Stimulated activated CD4-positive, alpha-beta T cell treated with anti-CD3 and anti-CD28 coated beads, Interleukin-2, amount 100 ng/mL, for 48 hours (primary cell): ENCODE measurements at places on chromosomes 1 and 21.
A peak's percentile ranks its signal among the peaks of the same experiment; 100 is the strongest.

GRCh38 chr21:15282665-15283064, 217.9 kb upstream of the NRIP1 start:
- DNase-seq, result no peak

- no peak for DNase-seq
Observed at GRCh38 chr1:1054971-1055370, 19.1 kb downstream of the RNF223 start.

GRCh38 chr1:227127891-227128290, 187.8 kb downstream of the COQ8A start:
- no peak for DNase-seq

GRCh38 chr1:200959411-200959921, 64.0 kb downstream of the KIF21B start:
- DNase-seq, result no peak

GRCh38 chr1:67552336-67552759, 122.1 kb upstream of the SERBP1 start:
- no peak for DNase-seq

GRCh38 chr21:41877901-41878830, 978 bp downstream of the PRDM15 start:
- no peak for DNase-seq

DNA sequence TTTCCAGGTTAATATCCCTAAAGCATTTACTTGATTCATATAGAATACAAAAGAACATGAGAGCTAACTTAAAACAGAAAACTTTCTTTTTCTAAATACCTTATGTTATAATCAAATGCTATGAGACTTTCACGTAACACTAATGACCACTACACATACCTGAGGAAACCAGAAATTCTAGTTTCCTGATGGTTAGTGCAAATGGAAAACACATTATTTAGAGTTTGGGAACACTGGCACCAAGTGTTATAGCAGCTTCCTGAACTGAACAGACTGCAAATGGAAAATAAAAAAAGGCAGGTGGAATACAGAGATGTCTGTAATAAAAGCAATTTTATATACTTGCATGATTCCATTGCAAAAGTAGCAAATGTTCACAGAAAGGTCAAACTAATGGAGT, 15.5 kb downstream of the PAXBP1 start:
- no peak for DNase-seq

- DNase-seq, result no peak
Observed at GRCh38 chr21:42429856-42430255, 26.2 kb downstream of the UBASH3A start.

DNA sequence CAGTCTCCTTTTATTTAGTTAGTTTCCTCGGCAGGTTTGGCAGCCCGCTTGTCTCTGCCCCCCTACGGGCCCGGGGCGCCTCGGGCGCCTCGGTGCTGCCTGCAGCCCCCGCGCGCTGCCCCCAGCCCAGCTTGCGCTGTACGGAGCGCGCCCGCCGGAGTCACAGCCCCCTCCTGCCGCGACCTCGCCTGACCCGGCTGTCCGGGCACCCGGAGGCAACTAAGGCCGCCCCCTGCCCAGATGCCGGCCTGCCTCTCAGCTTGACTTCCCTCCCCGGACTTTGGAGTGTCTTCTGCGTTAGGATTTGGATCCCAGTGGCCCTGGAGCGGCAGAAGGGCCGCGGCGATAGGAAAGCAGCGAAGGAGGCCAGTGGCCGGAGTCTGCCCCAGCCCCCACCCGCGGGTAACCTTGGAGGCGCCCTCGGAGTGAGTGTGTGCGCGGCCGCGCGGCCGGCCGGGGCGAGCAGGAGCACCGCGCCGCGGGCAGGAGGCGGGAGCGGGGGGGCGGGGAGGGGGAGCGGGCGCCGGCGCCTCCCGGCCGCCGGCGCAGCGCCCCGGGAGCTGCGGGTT, 7.6 kb downstream of the CDKN2C start:
- DNase-seq, result no peak

DNA sequence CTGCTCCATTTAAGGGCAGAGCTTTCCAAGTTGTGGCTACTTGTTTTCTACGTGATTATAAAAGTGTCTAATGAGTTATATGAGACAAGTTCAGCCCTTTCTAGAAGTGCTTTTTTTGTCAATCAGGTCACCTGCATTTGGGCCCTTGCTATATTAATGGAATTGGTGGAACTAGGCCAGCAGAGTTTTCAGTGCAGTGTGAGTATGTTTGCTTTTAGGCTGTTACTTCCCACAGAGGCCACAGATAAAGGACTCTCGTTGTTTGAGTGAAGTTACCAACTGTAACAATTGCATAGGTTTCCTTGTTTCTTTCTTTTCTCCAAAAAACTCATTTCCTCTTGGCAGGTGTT, 10.9 kb downstream of the SMAP2 start:
- DNase-seq, result no peak

GRCh38 chr1:155277902-155278688, 832 bp downstream of the HCN3 start:
- peak; percentile 70 for DNase-seq

DNA sequence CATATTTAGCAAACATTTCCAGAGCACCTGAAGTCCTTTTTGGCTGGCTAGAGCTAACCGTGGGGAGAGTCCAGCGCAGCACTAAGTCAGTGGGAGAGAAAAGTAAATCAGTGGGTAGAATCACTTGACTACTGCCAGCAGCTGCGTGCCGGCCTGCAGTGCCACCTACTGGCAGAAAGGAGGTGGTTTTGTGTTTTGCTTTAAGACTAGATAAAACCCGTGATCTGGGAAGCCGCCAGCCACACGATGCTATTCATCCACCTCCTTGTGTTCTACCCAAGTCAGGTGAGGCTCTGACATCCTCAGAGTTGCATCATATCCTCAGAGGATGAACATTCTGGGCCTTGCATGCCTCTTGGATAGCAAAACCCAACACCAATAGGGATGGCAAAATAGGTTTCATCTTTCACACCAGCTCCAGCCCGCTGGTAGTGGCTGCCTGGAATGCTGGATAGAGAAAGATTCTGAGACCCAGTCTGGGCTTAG, 14.1 kb upstream of the HEYL start:
- peak; percentile 73 for DNase-seq

DNA sequence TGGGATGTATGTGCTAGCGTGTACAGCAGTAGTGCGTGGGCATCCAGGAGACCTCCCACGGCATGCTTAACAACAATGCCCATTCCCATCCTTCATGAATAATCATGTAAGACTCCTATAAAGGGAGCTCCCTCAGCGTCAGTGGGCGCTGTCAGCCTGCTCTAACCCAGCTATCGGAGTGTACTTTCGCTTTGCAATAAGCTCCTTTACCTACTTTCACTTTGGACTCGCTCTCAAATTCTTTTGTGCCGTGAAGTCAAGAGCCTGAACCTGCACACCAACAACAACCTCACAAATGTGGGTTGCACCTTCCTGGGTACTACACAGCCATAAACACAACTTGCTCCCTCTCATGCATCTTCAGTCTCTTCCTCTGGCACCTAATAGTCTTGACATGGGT, 114.8 kb upstream of the PAXBP1 start:
- DNase-seq, result no peak

DNA sequence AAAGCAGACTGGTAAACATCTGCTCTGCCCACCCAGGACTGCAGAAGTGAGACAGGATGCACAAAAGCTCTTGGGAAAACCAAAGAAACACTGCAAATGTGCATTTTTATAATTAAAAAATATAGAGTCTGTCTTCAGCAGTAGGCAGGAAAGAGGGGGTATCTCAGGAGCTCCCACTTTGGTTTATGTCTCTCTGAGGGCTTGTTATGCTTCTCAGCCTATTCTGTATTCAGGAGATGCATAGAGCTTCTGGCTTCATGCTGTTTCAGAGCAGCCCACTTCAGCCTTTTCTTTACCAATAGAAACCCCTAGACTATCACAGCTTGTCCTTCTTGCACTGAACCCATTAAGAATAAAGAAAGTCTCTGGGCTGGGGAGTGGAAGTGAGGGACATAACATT, 148.0 kb downstream of the ROR1 start:
- no peak for DNase-seq

DNA sequence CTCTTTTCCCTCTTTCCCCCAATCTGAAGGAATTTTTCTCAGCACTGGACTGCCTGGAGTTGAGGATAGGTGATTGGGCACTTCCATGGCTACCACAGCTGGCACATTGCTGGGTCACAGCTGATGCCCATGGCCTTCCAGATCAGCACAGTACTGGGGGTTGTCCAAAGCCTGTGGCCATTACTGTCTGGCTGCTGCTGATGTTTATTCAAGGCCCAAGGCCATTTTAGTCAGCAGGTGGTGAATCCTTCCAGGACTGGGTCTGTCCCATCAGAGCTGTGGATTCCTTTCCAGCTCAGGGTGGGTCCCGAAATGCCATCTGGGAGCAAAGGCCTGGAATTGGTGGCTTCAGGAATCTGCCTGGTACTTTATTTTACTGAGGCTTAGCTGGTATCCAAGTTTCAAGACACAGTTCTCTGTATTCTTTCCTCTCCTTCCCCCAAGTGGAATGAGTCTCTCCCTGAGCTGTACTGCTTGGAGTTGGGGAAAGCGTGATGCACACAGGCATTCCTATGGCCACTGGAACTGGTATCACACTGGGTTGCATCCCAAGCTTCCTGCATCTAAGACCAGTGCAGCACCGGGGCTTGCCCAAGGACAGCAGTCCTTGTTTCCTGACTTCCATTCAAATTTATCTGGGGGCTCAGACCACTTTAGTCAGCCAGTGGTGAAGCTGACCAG, 19.1 kb downstream of the GPR88 start:
- DNase-seq, result no peak

- no peak for DNase-seq
Observed at GRCh38 chr21:44533891-44534627, 5.9 kb downstream of the KRTAP10-1 start.

DNA sequence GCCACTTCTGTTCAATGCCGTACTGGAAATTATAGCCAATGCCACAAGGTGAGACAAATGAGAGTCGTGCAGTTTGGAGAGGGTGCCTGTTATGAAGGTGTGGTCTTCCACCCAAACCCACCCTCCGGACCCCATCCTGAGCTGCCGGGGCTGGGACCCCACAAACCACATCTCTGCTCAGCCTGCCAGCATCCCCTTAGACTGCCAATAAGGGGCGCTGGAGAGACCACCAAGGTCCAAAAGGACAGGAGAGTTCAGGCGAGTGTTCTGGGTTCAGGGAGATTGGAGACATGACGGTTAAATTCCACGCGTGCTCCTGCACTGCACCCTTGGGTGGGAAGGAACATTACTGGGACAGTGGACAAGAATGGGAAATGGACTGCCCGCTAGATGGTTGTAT, 48.7 kb upstream of the COL18A1 start:
- DNase-seq, result no peak

GRCh38 chr1:211017075-211017718, 116.8 kb downstream of the KCNH1 start:
- no peak for DNase-seq

- DNase-seq, result no peak
Observed at GRCh38 chr21:28832013-28832714, 160.5 kb downstream of the LTN1 start.

DNA sequence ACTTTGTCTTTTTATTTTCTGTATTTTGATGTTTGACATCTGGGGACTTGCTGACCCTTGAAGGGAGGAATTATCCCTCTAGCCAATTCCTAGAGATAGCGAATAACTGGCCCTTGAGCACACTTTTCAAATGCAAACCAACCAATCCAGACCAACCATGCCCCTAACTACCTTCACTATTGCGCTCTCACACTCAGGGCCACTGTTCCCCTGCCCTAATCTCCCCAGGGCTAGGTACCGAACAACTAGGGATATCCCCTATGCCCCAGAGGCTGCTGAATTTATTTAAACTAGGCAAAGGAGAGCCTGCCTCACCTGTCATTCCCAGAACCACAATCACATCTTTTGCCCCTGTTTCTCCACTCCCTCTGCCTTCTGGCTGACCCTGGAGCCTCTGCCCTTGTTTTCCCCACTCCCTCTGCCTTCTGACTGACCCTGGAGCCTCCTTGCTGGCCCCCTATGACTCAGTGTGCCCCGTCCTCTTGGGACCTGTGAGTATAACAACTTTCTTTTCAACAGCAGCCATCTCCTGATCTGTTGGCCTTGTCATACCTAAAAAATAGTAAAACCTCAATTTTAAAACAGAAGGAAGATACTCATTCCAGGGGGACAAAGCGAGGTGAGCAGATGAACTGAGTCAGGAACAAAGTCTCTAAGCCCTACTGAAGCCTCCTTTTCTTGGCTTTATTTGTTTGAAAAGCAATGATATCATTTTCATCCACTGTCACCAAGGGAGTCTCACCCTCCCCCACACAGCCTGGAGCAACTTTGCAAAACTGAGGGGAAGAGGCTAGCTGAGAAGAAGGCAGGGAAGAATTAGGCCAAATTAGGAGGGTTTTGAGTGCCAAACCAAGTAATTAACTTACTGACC, 115.5 kb downstream of the NMNAT2 start:
- DNase-seq, result no peak

DNA sequence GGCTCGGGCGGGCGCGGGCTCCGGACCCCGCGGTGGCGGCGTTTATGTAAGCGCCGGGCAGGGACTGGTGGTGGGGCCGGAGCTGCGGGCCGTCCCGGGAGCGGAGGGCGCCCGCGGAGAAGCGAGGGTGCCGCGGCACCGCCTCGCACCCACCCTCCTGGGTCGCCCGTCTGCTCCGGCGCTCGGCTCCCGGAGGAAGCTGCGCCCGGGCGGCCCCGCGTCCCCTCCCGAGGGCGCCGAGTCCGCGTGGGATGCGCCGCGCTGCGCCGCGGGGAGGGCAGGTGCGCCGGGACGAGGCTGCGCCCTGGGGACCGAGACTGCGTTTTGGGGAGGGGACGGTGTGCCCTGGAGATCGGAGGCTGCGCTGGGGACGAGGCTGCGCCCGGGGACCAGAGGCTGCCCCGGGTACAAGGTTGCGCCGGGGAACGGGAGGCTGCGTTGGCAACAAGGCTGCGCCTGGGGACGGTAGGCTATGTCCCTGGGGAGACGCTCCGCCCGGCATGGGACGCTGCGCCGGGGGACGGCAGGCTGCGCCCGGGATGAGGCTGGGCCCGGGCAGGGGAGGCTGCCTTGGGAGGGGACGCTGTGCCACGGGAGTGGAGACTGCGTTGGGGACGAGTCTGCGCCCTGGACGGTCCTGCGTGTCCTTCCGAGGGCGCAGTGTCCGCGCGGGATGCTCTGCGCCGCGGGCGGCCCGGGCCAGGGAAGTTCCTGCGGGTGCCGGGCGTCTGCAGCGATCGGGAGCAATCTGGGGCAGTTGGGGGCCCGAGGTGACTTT, 627 bp downstream of the ADARB1 start:
- DNase-seq, result no peak

GRCh38 chr21:40770435-40771055, 76.4 kb downstream of the DSCAM start:
- no peak for DNase-seq

DNA sequence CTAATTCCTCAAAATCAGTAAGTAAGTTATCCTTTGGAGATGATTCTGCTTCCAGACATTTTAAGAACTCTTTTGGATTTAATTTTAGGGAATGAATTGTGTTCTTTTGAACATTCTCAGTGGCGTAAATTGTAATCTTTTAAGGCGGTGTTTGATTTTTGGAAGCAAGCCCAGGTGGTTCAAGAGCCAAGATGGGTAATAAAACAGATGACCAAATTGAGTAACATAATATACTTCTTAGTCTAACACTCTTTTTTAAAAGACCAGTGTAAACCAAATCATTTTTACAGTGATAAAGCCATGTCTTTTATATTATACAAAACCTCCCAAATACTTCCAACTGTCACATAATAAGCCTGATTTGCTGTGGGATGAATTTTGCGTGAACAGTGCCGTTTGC, 133.8 kb downstream of the LRRC40 start:
- DNase-seq, result no peak
